Urinary bladder (tissue), 4 donors: ENCODE measurements at places on chromosomes 13 and 19.

DNA sequence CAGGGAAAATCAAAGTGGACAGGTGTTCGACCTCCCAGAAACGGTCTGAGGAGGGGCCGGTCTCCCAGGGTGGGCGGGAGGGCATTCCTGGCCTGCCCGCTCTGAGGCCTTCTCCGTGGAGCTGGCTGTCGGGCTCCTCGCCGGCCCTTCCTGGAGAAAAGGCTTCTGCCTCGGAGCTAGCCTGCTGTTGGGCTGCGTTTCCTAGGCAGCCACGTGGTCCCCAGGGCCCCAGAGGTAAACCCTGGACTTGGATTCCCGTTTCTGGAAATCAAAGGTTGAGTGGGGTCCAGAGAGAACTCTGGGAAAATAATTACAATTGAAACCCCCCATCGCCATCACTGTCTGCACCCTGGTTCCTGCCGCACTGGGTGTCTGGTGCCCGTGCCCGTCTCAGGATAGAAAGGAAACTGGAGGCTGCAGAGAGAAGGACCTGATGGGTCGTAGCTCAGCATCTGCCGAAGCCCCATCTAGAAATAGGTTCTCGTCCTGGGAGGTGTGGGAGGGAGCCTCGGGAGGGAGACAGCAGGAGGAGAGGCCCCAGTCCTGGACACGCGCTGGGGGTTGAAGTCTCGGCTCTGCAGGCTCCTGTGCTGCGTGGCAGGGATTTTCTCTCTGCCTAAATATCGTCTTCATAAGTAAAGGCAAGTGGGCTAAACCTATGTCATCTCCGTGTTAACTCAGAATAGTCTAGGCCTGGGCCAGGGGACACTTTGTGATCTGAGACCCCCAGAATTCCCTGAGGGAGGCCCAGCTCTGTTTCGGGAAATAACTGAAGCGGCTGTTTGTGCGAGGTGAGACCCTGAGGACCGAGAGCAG, 7.7 kb upstream of the PROZ start:
- no peak for DNase-seq

- DNase-seq, result no peak
Measured at GRCh38 chr19:16942583-16942982, 53.8 kb downstream of the F2RL3 start.

- DNase-seq, result no peak
Measured at GRCh38 chr19:45045671-45046353, 7.0 kb downstream of the CLASRP start.

DNA sequence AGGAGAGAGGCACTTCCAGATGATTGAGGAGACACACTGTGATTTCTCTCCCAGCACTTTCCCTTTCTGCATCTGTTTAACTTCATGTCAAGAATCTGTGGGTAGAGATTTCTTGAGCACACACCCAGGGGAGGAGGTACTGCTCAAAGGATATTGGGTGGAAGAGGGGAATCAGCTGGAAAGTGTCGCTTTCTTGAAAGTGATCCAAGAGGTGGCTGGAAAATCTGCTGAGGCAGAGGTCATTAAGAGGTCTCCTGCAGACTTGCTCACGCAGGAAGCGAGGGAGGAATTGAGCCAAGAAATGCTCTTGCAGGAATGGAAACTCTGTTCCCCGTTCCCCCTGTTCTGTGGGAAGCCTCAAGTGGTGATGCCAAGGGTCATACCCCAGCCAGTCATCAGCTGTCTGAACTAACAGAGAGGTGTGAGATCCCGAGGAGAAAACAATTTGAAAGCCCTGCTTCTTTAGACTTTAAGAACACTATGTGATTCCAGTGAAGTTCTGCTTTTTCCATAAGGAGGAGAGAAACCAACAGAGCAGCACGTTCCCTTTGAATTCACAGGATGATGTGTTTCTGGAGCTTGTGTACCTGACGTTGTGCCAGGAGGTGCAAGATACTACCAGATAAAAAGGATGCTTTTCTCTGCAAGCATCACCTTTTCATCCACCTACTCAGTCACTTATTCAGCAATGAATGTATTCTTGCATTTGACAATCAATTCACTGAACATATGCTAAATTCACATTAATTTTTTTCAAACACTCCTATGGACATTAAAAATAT, 163.4 kb upstream of the GPR12 start:
- DNase-seq, result peak; percentile 23

DNA sequence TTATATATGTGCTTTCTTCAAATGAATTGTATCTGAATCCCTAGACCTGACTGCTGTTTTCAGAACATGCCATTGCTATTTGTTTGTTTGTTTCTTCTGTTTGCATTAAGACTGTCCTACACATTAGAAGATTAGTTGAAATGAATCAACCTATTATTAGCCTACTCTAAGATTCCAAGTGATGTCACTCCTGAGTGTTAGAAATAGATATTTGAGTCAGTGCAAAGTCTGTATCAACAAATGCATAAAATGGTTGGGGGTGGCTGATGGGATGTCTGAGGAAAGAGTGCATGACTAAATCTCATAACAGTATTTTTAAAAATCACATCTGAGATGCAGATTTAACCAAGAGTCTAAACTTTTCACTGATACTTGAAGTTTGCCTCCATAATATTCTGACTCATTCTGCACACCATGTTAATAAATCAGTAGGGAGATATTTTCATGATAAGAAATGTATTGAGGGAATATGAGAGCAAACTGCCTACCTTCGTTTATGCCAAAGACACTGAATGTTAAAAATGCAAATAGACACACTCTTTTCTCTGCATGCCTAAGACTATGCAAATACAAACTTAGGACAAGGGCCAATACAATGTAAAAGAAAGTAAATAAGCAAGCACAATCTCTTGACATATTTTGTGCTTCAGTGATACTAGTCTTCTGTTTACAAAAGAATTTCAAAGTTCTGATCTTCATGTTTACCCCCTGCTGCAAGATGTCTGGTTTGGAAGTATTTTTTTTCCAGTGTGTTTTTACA, 253.3 kb downstream of the LIG4 start:
- no peak for DNase-seq

- DNase-seq, result no peak
Measured at GRCh38 chr13:68099631-68100030, 869.5 kb upstream of the PCDH9 start.

DNA sequence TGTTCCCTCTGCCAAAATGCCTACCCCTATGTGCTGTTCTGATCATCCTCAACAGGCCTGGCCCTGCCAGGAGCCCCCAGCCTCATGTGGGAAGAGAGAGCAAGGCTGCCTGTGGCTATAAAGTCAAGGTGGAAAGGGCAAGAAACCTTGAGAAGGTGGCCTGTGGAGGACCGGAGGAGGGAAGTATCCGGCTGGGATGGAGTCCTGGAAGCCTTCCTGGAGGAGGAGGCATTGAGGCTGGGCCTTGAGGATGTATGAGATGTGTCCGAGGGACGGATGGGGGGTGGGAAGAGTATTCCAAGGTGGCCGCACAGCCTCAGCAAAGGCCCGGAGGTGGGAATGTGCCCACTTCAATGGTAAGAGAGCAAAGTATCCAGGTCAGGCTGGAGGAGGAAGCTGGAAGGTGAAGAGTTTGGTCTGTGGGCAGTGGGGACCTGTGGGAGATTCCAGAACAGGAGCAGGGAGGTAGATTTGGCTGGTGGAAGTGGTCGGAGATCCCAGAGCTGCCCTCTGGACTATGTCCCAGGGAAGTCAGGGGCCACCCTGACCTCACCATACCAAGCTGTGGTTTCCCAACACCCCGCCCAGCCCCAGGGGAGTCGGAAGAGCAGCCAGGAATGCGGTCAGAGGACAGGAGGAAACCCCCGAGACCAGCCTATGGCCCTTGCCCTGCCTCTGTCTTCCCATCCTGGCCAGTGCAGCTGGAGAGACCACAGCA, 3.0 kb upstream of the PLIN4 start:
- DNase-seq, result no peak

DNA sequence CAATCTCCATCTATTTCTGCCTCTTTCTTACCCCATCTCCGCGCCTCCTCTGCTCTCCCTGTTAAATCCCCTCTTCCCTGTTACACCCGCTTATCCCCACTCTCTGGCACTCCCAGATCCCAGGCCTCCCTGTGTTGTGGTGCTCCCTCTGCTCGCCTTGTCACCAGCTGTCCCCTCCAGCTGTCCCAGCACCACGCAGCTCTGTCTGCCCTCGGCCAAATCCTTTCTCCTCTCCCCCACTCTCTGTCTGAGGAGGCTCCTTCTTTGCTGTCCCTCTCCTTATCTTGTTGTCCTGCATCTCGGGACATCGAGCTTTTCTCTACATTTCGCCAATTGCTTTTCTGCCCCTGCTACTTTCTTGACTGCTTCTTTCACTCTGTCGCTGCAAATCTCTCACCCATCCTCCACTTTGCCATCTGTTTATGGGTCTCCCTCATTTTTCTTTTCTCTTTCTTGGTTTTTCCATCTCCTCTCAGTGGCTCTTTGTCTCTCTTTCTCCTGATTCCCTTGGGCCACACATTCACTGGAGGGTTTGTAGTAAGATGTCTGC, 941 bp downstream of the ZNF160 start:
- no peak for DNase-seq

- DNase-seq, result no peak
Measured at GRCh38 chr19:45629704-45630103, 9.5 kb downstream of the EML2 start.

- DNase-seq, result no peak
Measured at GRCh38 chr19:57273014-57273413, 7.3 kb upstream of the ZNF460 start.

- no peak for DNase-seq
Measured at GRCh38 chr19:55696301-55697068, 21.5 kb downstream of the EPN1 start.

DNA sequence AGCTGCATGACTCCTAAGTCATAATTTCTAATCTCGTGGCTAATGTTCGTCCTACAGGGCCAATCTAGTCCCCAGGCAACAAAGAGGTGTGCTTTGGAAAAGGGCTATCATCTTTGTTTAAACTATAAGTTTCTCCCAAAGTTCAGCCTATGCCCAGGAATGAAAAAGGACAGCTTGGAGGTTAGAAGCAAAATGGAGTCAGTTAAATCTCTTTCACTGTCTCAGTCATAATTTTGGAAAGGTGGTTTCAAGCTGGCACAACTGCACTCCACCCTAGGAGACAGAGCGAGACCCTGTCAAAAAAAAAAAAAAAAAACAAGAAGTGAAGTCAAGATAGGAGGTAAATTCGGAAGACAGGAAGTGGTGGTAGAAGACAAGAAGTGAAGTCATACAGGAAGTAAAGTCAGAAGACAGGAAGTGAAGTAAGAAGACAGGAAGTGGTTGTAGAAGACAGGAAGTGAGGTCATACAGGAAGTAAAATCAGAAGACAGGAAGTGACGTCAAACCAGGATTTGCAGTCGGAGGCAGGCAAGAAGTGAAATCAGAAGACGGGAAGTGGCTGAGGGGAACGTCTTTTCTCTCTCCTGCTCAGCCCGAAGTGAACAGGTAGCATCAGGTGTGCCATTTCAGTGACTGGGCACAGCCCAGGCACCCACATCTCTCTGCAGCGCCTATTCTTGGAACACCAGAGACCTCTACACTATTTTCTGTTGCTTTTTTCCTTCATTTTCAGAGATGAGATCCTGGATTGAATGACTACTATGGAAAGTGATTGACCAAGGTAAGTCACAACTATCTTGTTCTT, 32.2 kb downstream of the GP6 start:
- peak; percentile 32 for DNase-seq

- DNase-seq, result no peak
Measured at GRCh38 chr19:13574933-13575332, 68.7 kb upstream of the CACNA1A start.

DNA sequence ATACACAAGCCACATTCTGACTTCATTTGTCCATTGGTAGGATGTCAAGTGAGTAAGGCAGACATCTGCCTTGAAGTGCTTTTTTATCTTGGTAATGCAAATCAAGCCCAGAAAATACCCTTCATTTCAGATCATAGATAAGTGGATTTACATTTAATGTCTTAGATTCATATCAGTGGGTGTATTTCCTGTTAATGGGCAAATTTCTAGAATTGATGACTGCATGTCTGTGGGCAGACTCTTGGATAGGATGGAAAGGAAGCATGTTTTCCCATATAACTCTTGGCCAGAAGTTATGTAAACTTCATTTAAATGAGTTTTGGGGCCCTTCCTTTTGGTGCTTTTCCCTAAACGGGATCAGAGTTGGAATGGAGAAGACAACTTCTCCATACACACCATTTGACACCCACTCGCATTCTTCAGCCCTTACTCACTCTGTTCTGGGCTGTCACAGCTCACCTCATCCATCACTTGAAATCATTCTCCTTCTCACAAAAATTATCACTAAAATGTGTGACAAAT, 154.6 kb downstream of the FLT1 start:
- DNase-seq, result no peak

DNA sequence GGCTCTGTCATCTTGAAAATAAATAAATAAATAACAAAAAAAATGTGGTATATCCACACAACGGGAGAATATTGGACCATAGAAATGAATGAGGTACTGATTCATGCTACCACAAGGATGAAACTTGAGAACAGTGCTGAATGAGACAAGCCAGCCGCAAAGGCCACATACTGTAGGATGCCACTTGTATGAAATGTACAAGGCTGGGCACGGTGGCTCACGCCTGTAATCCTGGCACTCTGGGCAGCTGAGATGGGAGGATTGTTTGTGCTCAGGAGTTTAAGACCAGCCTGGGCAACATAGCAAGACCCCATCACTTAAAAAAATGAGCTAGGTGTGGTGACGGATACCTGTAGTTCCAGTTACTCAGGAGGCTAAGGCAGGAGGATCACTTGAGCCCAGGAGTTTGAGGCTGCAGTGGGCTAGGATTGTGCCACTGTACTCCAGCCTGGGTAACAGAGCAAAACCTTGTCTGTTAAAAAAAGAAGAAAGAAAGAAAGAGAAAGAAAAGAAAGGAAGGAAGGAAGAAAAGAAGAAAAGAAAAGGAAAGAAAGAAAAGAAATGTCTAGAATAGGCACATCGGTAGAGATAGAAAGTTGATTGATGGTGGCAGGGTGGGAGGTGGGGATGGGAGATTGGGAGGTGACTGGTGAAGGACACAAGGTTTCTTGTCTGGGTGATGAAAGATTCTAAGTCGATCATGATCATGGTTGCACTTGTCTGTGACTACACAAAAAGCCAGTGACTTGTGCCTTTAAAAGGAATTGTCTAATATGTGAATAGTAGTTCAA, 20.3 kb downstream of the HPN start:
- no peak for DNase-seq

- DNase-seq, result no peak
Measured at GRCh38 chr19:46728208-46728607, 11.3 kb upstream of the PRKD2 start.

DNA sequence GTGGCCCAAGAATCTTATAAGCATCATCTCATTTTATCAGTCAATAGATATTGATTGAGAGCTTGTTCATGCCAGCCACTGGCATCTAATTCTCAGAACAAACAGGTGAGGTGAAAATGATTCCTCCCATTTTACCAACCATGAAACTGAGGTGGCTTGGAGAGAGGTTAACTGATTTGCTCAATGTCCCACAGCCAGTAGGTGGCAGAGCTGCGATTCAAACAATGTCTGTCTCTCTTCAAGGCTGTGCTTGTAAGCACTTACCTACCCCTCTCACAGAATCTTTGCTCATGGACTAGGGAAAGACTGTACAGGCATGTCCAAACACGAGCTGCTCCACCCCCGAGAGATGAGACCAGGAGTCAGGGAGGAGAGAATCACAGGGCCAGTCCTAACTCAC, 21.5 kb upstream of the GSX1 start:
- no peak for DNase-seq

DNA sequence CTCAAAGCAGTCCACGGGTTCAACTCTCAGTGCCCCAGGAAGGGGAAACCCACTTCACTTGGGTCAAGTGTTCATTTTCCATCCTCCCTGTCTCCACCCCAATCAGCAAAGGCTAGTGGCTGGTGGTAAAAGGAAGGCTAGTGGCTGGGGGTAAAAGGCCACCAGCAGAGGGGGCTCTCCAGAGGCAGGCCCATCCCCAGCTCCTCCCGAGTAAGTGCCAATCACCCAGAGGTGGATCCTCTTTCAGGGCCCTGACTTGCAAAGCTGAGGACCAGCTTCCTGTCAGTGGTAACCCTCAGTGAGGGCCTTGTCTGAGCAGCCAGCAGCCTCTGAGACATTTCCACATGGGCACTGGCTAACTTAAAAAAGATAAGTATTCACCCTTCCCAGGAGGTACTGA, 22.0 kb upstream of the TPT1 start:
- DNase-seq, result no peak
